ENCODE measurements at places on chromosomes 5 and 9.

GRCh38 chr5:42423285-42424165 is at the start of gene GHR:
TSS of gene GHR (plus strand) at chr5:42423439. CDS start at chr5:42565875, 142,436 bp downstream.
- DNase-seq, result no peak

DNA sequence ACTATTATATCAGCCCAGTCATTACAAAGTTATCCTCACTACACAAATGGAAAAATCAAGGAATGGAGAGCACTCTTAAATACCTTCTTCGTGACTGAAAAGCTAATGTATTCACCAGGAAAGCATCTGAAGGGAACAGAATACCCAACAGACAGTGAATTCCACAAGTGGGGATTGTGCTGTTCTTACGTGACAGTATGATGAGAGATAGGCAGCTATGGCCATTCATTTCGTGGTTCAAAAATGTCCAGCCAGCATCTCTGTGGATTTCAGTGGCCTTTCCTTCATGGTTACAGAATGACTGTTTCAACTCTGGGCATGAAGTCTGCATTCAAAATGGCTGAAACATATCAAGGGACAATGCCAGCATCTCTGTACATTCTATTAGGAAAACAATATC is 323.8 kb downstream of the PRELID2 start:
- no peak for DNase-seq

DNA sequence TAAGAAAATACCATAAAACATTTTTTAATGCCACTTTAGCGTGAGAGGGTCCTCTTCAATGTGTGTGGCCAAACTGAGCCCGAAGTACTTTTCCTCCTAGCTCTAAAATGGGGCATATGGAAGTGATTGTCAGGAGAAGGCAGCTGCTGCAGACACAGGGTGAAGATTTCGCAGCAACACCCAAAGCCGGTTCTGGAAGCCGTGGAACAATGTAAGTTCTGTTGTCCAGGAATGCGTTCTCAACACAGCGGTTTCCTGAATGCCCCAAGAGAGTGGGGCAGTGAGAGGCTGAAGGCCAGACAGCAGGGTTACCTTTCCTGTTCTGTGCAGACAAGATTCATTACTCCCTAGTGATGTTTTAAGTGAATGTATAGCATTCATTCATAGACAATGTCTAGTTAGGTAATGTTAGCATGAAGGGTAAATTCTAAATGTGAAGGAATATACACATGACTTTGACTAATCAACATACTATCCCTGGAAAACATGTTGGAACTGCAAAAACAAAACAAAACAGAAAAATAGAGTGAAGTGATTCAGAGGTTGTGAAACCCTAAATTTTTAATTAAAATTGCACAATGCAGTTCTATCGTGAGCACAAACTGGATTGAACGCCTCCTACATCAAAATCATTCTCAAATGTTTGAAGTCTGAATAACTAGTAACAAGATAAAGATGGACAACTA is 197.0 kb upstream of the SEMA6A start:
- no peak for DNase-seq

- no peak for DNase-seq
Measured at GRCh38 chr9:83451308-83451707, 86.9 kb downstream of the FRMD3 start.

GRCh38 chr5:172674155-172674554 is 33.1 kb downstream of the NEURL1B start:
- DNase-seq, result no peak

Data from cerebellar nuclear complex (tissue), 1 donor.